ENCODE measurements at places on chromosomes 2 and 18. TPM values are rescaled to one million over a fixed set of nuclear protein-coding genes. Genes with fewer than 3 reads are reported as not detected.

SMIM21 gene
- total RNA-seq, result not detected

TEX44 gene
- total RNA-seq, result not detected

ITPRID2 gene
- 38.0 TPM for total RNA-seq

C1GALT1C1L gene
- total RNA-seq, result 2.2 TPM

SIX3 gene
- 3.3 TPM for total RNA-seq

REL gene
- 3.5 TPM for total RNA-seq

SMAD4 gene
- 60.2 TPM for total RNA-seq

MC5R gene
- total RNA-seq, result not detected

SATB2 gene
- 3.9 TPM for total RNA-seq

PLGLB2 gene
- total RNA-seq, result 0.11 TPM

CFC1 gene
- not detected for total RNA-seq

FNDC4 gene
- total RNA-seq, result 3.8 TPM

SGPP2 gene
- 0.77 TPM for total RNA-seq

LRRTM1 gene
- total RNA-seq, result not detected

RTP5 gene
- not detected for total RNA-seq

IFIH1 gene
- total RNA-seq, result 1.1 TPM

MARCHF4 gene
- 20.0 TPM for total RNA-seq

GPN1 gene
- 59.4 TPM for total RNA-seq

CCDC68 gene
- 5.8 TPM for total RNA-seq

MYL1 gene
- total RNA-seq, result not detected

ERBB4 gene
- not detected for total RNA-seq

TMEM87B gene
- total RNA-seq, result 14.5 TPM

TNS1 gene
- total RNA-seq, result 17.4 TPM

ANKRD30BL gene
- not detected for total RNA-seq

ACOXL gene
- not detected for total RNA-seq

LCT gene
- total RNA-seq, result 0.04 TPM

MROH2A gene
- total RNA-seq, result 0.22 TPM

DSG3 gene
- 0.02 TPM for total RNA-seq

CCDC141 gene
- total RNA-seq, result not detected

ZNF519 gene
- 1.3 TPM for total RNA-seq

DSG1 gene
- not detected for total RNA-seq

NOSTRIN gene
- total RNA-seq, result 1.9 TPM

ABCG8 gene
- total RNA-seq, result not detected

CNGA3 gene
- 0.09 TPM for total RNA-seq

ALPI gene
- total RNA-seq, result not detected

TBR1 gene
- 0.01 TPM for total RNA-seq

PGAP1 gene
- 1.7 TPM for total RNA-seq

OR6B2 gene
- not detected for total RNA-seq

MYO1B gene
- total RNA-seq, result 53.5 TPM

SCN7A gene
- total RNA-seq, result not detected

B3GNT7 gene
- total RNA-seq, result 3.0 TPM

HOXD13 gene
- 0.19 TPM for total RNA-seq

NLRC4 gene
- total RNA-seq, result 0.11 TPM

LYPD6B gene
- 0.07 TPM for total RNA-seq

UGT1A4 gene
- total RNA-seq, result 0.07 TPM

EMILIN2 gene
- 13.2 TPM for total RNA-seq

DSC1 gene
- not detected for total RNA-seq

ABCA12 gene
- 0.15 TPM for total RNA-seq

SLC5A7 gene
- not detected for total RNA-seq

ERFE gene
- total RNA-seq, result 7.4 TPM

AQP12B gene
- not detected for total RNA-seq

GKN2 gene
- 1.5 TPM for total RNA-seq

KCNG2 gene
- not detected for total RNA-seq

STK36 gene
- 11.7 TPM for total RNA-seq

TMEM178A gene
- total RNA-seq, result 0.21 TPM
